D341Med (cell line): ENCODE measurements at places on chromosomes 2 and 18.

GRCh38 chr2:100302585-100302892 lies 19.8 kb downstream of the LONRF2 start:
- no peak for DNase-seq

DNA sequence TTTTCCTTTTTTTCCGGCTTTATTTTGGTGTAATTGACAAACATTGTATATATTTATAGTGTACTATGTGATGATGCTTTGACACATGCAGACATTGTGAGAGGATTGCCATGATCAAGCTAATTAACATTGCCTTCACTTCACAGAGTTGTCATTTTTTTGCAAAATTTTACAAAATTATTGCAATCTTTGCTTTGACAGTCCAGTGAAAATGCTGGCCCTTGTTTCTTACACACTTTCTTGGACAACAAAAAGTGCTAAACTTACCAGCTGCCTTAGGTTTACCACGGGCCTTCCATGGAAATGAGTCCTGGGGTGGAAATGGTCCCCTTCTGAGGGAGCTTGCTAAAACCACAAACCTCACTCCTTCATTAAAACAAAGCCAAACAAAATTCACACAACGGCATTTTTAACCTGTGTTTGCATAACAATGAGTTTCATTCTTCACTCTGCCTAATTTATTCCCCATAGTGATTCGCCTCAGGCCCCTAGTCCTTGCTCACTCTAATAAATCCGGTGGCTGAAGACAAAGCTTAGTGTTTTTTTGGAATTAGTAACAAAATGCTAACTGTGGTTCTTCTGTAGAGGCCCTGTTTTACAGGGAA lies 32.2 kb downstream of the LINC00305 start:
- DNase-seq, result no peak

- no peak for DNase-seq
Observed at GRCh38 chr2:39523308-39524044, 86.4 kb upstream of the MAP4K3 start.

DNA sequence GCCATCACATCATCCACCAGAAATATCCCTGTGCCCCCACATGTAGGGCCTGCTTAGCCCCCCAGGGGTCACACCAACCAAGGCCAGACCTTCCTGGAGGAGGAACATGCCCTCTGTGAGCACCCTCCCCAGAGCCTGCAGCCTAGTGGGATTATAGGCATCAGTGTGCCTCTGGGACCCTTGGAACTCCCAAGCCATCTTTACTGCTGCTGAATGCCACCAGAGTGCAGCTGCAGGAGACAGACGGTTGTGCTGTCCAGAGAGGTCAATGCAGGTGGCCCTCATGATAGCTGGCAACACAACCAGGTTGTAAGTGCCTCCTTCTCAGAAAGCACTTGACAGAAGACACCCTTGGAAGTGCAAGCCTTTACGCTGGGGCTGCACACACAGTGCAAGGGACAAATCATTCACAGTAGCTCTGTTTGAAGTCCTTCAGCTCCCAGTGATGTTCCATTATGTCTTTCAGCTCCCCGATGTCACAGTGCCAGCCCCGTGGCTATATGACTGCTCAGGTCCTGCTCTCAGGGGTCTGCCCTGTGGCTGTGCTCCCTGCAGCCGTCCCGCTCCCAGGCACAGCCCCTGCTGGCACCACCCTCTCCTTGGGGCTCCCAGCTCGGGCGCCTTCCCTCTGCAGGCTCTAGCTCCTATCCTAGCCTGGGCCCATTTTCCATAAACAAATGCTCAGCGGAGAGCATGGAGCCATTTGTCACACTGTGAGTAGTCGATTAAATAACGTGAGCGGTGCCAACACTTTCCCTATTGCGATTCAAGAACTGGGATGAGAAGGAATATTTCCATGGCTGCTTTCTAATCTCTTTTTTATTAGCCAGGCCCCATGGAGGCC lies 65.1 kb downstream of the EDAR start:
- DNase-seq, result no peak

DNA sequence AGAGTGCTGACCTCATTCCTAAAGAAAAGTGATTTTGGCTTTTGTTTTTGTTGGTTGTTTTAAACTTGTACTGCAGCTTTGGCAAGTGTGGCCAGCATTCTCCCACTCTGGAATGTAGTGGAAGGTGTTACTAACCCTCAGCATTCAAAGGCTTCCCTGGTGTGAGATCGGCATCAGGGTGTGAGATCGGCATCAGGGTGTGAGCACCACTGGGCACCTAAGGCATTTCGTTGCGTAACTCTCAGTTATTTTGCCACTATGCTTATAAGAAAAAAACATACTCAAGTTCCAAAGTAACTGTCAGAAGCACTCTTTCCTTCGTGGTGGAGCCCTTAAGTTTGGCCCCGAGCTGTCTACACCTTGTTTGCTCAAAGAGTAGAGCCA lies 1.7 kb downstream of the CYBRD1 start:
- DNase-seq, result no peak

DNA sequence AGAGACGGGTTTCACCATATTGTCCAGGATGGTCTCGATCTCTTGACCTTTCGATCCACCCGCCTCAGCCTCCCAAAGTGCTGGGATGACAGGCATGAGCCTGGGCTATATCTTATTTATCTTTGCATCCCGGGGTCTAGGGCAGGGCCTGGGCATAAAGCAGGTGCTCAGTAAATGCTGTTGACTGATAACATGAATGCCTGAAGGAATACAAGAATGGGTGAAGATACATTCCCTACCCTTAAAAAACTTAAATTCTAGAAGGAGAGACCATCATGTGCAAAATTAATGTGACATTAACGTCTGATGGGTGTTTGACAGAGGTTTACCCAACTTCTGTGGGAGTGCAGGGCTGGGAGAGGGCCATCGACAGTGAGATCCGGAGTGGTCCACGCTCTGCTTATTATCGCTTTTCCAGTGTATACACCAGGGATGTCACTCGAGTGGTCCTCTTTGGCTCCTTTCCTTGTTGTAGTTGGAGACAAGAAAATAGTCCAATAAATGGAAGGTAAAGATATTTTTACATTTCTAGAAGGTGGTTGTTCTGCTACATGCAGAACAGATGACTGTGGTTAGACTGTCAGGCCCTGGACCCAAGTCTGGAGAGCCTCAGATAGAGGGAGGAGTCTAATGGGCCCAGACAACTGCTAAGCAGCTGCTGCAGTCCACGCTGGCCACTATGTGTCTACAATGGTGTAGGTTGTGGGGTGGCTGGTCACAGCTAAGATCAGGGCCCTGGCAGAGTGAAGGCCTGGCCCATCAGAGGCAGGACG lies 131.7 kb downstream of the MYCN start:
- no peak for DNase-seq

DNA sequence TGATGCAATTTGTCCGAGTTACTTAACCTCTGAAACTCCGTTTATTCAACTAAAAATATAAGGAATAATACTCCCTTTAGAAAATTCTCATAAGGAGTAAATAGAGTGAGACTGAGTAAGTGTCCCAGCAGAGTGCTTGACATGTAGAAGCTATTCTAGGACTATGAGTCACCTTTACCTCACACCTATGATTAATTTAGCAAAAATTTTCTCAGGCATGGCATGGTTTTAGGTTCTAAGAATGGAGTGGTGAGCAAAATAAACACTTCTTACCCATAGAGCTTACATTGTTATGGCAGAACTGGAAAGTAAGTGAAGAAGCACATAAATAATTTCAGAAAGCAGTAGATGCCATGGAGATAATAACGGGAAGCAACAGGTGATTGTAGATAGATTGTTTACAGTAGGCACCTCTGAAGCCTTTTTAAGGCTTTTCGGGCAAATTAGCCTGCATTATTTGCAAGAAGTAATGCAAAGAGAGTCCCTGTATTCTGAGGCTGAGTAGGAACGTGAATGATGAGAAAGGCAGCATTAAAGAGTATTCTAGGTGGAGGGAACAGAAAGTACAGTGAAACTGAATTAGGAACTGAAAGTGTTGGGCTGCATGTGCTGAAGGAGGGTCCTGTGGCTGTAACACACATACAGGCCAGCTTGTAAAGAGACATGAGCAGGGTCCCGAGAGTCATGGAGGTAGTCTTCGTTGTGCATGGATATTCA lies 209.2 kb downstream of the ZNF407 start:
- DNase-seq, result no peak

- no peak for DNase-seq
Observed at GRCh38 chr18:74533666-74534065, 634 bp upstream of the CNDP1 start.

DNA sequence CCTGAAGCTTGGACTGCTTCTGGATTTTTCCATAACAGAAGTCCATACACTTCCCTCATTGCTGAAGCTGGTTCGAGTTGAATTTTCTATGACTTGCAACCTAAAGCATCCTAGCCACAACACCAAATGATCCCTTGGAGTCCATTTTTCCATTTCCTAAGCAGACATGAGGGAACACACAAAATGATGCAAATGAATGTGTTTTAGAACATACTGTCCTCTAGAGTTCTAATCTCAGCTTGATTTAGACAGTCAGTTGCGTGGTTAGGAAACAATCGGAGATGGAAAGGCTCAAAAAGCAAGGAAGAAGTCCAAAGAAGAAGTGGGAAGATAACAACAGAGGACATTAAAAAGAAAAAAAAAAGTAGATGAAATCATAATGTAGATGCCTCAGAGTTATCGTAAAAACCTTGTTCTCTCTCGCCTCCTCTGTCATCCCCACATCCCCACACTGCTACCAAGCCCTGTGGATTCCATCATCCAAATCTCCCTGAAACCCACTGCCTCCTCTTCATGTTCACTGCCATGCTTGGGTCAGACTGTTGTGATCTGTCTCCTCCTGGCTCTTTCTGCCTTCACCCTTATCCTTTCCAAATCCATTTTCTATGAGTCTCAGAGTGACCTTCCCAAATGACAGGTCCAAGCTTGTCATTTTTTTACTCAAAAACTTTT lies 58.4 kb downstream of the TMEM247 start:
- no peak for DNase-seq

DNA sequence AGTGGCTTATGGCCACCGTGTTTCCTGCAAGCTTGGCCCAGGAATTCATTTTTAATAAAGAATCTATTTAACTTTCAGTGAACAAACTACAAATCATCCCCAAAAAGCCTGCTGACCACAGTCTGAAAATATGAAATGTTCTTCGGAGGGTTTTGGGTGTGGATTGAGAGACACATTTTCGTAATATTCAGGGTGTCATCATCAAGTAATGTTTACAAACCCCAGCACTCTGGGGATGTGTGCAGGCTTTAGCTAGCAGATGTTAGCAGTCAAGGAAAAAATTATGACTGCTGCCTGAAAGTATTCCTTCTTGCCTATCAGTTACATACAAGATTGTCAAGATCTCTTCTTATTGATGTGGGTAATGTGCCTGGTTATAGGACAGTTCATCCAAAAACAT lies 143.9 kb upstream of the FN1 start:
- no peak for DNase-seq
